ENCODE measurements at places on chromosomes 6 and 20. TPM values are rescaled to one million over a fixed set of nuclear protein-coding genes. Genes with fewer than 3 reads are reported as not detected.

Gene BMP2
- 4.7 TPM for total RNA-seq

Gene DNMT3B
- total RNA-seq, result 0.44 TPM

Gene WFDC12
- 0.64 TPM for total RNA-seq

Gene MKKS
- 15.4 TPM for total RNA-seq

Gene NKX2-4
- not detected for total RNA-seq

Gene CTCFL
- total RNA-seq, result not detected

Gene GGTLC1
- not detected for total RNA-seq

Gene PTCHD4
- 0.22 TPM for total RNA-seq

Gene ILRUN
- 47.6 TPM for total RNA-seq

Gene RAD21L1
- total RNA-seq, result not detected

Gene KIF25
- 0.26 TPM for total RNA-seq

Gene EYA2
- total RNA-seq, result 9.7 TPM

Gene BFSP1
- 0.76 TPM for total RNA-seq

Gene GTSF1L
- not detected for total RNA-seq

Gene CAP2
- total RNA-seq, result 2.9 TPM

Gene OR2H2
- not detected for total RNA-seq

Gene EYS
- not detected for total RNA-seq

Gene ELOVL2
- total RNA-seq, result not detected

Gene MYMX
- total RNA-seq, result not detected

Gene BANF2
- total RNA-seq, result not detected

Gene AP5S1
- total RNA-seq, result 9.7 TPM

Gene GPLD1
- 0.92 TPM for total RNA-seq

Gene DIDO1
- 36.8 TPM for total RNA-seq

Gene COL20A1
- total RNA-seq, result not detected

Gene ASXL1
- total RNA-seq, result 19.1 TPM

Gene PTCRA
- total RNA-seq, result not detected

Gene LAMP5
- not detected for total RNA-seq

Gene HCK
- 3.0 TPM for total RNA-seq

Gene PROKR2
- not detected for total RNA-seq

Gene TMEM200A
- total RNA-seq, result 0.31 TPM

Gene OOEP
- 0.35 TPM for total RNA-seq

Gene SAYSD1
- total RNA-seq, result 11.0 TPM

Gene FAM83C
- 37.9 TPM for total RNA-seq

Gene FUCA2
- total RNA-seq, result 21.6 TPM

Gene BCAS1
- total RNA-seq, result 3.1 TPM

Gene CASS4
- total RNA-seq, result 0.73 TPM

Gene LAMA2
- total RNA-seq, result 29.6 TPM

Gene ACTL10
- total RNA-seq, result 1.8 TPM

Gene RNGTT
- 22.3 TPM for total RNA-seq

Gene TCP11
- not detected for total RNA-seq

Gene SSR1
- 79.9 TPM for total RNA-seq

Gene DDO
- total RNA-seq, result not detected

Gene ADGRF5
- total RNA-seq, result 3.2 TPM

Gene RCAN2
- total RNA-seq, result 6.5 TPM

Gene KCNK15
- total RNA-seq, result 2.5 TPM

Gene MYB
- total RNA-seq, result 2.6 TPM

Gene FRK
- 5.0 TPM for total RNA-seq

Gene SPTLC3
- 6.9 TPM for total RNA-seq

Gene EPPIN
- total RNA-seq, result not detected

Gene FAM50B
- total RNA-seq, result 12.9 TPM

Measured in esophagus squamous epithelium (tissue), 5 donors.